ENCODE measurements at places on chromosomes 6 and 20. TPM values are rescaled to one million over a fixed set of nuclear protein-coding genes. Genes with fewer than 3 reads are reported as not detected.
A peak's percentile ranks its signal among the peaks of the same experiment; 100 is the strongest.

DNA sequence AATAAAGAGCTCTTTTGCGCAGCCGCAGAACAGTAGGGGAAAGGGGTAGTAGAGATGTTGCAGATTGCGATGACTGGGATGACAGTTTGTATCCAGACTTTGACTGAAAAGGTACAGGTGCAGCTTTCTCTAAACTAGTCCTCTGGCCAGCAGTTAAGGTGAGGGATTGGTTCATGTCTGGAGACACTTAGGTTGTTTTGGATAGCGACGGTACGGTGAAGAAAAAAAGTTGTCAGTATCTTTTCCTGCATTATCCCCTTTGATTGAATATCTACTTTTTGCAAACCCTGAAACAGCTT, 537 bp downstream of the PRR3 start:
- H3K27me3 ChIP-seq = no peaks in the 10 kb centered on the region
- DNase-seq = no peak
- H3K27ac ChIP-seq = peak overlapping the region; percentile 99
- H3K36me3 ChIP-seq = peaks cover 22% of the 10 kb centered on the region

DNA sequence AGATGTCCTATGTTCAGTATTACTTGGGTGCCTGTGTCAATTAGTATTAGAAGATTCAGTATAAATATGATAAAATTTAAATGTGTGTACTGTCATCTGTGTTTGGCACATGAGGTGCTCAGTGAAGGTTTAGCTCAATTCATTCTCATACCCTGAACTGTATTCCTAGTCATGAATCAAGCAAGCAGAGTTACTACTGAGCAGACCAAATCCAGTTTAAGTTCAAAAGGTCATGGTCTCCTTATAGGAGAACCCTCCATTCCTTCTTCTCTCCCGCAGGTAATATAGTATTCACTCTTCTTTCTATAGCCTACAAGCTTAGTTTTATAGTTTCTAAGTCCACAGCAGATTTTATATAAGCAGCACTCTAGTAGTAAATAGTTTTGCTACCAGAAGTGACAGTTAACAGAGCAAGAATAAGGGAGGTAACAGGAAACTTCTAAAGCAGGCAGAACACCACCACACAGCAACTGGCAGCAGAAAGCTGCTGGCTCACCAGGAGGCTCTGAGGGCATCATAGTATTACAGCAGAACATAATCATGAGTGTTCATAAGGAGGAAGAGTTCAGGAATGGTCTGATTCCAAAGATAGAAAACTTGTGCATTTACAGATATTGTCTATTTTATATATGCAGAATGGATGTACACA, 133.2 kb downstream of the SLC16A10 start:
- no peak overlapping the region for H3K4me3 ChIP-seq
- no peaks in the 10 kb centered on the region for H3K36me3 ChIP-seq
- no peak overlapping the region for H3K27ac ChIP-seq

- H3K27me3 ChIP-seq = no peaks in the 10 kb centered on the region
- H3K4me3 ChIP-seq = peak overlapping the region; percentile 59
- DNase-seq = peak; percentile 93
- peak overlapping the region; percentile 99 for H3K27ac ChIP-seq
These were observed 49.9 kb upstream of the TAGAP start for GRCh38 chr6:159094444-159095252.

- H3K4me1 ChIP-seq = peaks cover 67% of the 10 kb centered on the region
- DNase-seq = no peak
- H3K4me3 ChIP-seq = peak overlapping the region; percentile 100
- peak overlapping the region; percentile 94 for H3K27ac ChIP-seq
- no peaks in the 10 kb centered on the region for H3K27me3 ChIP-seq
- no peaks in the 10 kb centered on the region for H3K36me3 ChIP-seq
These were observed 745 bp upstream of the AGPAT1 start for GRCh38 chr6:32176476-32177182.

The DEF6 gene
- 73.5 TPM for polyA plus RNA-seq

All from naive B cell (primary cell).